Urinary bladder (tissue), 4 donors: ENCODE measurements at places on chromosomes 6 and 20. TPM values are rescaled to one million over a fixed set of nuclear protein-coding genes. Genes with fewer than 3 reads are reported as not detected.

DNA sequence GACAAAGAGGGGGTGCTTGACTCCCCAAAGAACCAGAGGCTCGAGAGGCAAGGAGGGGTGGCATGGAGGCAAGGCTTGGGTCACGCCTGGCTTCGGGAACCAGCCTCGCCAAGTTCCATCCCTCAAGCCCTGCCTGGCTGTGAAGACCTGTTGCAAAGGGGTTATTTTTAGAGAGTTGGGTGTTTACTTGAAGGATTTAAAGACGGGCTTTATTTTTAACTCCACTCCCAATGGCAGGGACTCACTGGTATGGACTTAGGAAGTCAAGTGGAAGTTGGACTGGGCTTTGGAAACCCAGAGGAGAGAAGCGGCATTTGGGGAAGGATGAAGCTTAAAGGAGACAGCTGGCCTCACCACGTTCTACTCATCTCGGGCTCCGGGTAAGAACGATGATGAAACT, 43.1 kb downstream of the JPH2 start:
- DNase-seq, result no peak

- no peak for DNase-seq
Measured at GRCh38 chr20:47558295-47559066, 56.8 kb downstream of the NCOA3 start.

DNA sequence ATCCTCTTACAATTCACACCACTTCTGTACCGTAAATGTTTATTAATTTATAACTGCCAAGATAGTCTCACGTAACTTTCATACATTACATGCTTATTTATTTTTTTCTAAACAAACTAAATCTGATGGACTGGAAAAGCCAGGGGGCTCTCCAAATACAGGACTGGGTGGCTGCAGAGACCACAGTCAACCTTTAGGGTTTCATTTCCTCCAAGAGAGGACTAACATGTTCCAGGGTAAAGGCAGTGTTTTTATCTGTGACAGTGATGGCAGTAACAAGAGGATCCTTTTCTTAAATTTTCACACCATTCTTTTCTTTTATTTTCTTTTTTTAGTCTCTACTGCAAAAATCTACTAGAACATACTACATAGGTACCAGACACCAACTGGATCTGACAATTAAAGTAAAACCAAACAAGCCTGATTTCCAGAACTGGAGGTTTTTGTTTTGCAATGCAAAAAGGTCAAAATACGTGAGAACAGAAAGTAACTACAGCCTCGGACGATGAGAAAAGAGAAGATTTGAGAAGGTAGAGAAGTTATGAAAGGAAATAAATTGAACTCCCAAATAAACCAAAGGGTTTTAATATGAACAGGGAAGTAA, 1.2 kb downstream of the LMBRD1 start:
- DNase-seq, result peak; percentile 17

DNA sequence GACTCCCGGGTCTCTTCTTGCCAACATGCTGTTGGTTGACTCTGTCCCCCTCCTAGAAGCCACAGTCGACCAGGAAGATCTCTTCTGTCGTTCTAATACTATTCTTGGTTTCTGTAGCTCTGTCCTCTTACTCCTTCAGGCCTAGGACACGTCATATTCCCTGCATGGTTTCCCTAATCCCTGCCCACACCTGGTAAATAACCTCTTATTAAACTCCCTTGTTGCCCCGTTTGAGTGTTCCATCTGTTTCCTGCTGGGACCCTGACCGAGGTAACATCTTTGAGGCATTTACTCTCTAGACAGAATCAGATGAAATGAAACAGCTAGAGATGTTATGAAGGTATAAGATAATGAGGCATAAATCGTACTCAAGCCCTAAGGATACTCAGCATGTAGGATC, 68.1 kb downstream of the PLCB4 start:
- no peak for DNase-seq

DNA sequence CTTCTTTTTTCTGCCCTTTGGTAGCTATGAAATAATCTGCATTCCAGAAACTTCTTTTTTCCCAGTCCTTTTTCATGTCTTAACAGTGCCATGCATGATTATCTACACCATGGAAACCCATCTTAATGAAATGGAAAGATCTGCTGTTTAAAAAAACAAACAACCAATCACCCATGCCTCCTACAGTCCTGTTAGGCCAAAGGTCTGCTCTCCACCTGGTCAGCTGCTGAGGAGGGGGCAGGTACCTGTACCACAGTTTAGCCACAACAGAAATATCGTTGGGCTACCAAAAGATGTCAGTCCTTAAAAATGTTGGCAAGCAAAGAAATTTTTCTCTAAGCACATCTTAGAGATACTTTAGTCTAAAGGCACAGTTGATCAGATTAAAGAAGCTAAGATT, 112.6 kb downstream of the SLC16A10 start:
- DNase-seq, result no peak

DNA sequence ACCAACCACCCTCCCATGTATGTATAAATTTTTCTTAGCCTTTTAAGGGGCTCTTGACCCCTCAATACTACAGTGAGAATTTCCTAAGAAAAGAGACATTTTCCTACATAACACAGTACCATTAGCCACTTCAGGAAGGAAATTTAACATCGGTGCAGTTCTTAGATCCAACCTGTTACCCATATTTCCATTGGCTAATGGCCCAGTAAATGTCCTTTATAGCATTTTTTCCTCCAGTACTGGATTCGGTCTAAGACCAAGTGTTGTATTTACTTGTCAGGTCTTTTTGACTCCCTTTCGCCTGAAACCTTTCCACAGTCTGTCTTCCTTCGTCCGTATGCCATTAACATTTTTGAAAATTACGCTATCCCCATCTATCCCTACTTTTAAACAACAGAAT, 173.4 kb upstream of the PMEPA1 start:
- no peak for DNase-seq

GRCh38 chr20:44646023-44646640, 5.4 kb downstream of the ADA start:
- DNase-seq, result no peak

DNA sequence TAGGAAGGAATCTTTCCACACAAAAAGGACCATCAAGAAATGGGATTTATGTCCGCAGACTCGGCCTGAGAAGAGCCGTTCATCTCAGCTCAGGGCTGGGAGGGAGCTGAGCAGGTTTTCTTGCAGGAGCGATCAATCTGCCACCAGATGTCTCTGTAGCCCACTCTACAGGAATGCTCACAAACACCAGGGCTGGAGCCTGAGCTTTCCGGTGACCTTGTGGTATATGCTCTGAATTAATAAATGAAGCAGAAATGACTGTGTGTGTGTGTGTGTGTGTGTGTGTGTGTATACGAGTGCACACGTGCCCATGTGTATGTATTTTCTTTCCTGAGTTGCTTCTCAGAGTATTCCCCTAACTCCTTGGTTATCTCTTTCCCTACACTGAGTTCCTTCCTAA, 12.0 kb downstream of the CD83 start:
- peak; percentile 49 for DNase-seq

- DNase-seq, result no peak
Measured at GRCh38 chr6:24930431-24930871, 5.3 kb downstream of the RIPOR2 start.

The TREML2 gene
- 0.10 TPM for polyA plus RNA-seq

The TRIM31 gene
- polyA plus RNA-seq, result 9.6 TPM

The TMEM200A gene
- 9.5 TPM for polyA plus RNA-seq

The MOG gene
- polyA plus RNA-seq, result not detected

The MUC22 gene
- polyA plus RNA-seq, result not detected

The SLC22A3 gene
- 9.1 TPM for polyA plus RNA-seq

The PROKR2 gene
- polyA plus RNA-seq, result not detected

The PTPRT gene
- 0.09 TPM for polyA plus RNA-seq

The LHFPL5 gene
- polyA plus RNA-seq, result not detected

The GOPC gene
- 20.0 TPM for polyA plus RNA-seq

The PRKN gene
- 3.5 TPM for polyA plus RNA-seq

The JPH2 gene
- 83.5 TPM for polyA plus RNA-seq
